ENCODE measurements at places on chromosomes 3 and 15.

DNA sequence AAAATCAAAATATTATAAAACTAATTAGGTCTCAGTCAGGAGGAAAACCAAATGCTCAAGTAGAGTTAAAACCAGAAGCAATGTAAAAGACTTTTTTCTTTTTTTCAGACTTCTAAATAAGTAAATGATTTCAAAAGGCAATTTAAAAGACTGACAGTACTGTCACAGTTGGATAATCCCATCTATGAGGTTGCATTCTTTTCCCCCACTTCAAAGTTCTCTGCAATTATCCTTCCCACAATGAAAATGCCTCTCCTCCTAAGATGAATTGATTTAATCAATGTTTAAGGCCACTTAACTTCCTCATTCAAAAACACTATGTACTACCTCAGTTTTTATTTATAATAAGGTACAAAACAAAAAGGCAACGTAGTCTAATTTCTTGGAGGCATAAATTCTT, 8.1 kb downstream of the MRPL3 start:
- no peak for DNase-seq

DNA sequence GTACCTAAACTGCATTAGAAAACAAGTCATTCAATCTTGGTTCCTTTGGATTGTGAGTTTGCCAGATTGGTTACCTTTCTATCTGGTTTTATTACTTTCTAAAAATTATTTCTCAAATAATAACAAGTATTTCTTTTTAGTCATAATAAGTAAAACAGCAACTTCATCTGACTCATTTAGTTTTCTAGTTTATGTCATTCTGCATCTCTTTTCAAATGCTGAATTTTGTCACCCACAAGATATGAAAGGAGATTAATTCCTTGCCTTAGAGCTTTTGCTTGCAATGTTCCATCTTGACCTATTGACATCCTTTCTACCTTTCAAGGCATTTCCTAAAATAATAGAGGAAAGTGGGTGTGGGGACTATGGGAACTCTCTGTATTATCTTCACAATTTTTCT, 253.6 kb upstream of the PEX5L start:
- DNase-seq = no peak

- no peak for DNase-seq
Observed at GRCh38 chr3:23592961-23593931, 212.5 kb upstream of the UBE2E1 start.

GRCh38 chr15:52790169-52790708, at the start of gene ONECUT1:
TSS of gene ONECUT1 (minus strand) at chr15:52790336. CDS start at chr15:52789884, 452 bp downstream.
- peak; percentile 58 for DNase-seq

- no peak for DNase-seq
Observed at GRCh38 chr3:156620901-156621300, 53.5 kb upstream of the TIPARP start.

- no peak for DNase-seq
Observed at GRCh38 chr3:21345382-21345976, 405.5 kb downstream of the ZNF385D start.

DNA sequence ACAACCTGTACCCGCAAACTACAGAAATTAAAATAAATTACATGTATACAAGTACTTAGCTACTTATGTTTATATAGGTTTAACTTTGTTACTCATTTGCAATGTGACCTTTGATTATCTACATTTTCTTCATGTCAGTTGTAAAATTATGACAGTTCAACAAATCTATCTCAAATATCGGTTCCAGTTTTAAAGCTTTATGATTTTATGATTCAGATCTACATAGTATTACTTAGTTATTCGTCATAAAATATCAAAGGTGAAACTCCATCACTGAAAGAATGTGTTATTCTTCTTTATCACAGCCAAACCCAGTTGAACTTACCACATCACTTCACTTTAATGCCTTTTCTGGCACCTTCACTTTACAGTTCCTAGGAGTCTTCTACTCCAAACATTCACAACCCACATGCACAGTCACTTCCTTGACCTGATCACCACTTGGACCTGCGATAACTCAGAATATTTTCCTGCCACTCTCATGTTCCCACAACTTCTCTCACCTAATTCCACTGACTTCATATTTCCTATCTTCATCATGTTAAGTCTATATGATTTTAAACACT, 47.2 kb downstream of the SLITRK3 start:
- DNase-seq = no peak

GRCh38 chr15:40466426-40467260, 4.1 kb upstream of the CHST14 start:
- no peak for DNase-seq

DNA sequence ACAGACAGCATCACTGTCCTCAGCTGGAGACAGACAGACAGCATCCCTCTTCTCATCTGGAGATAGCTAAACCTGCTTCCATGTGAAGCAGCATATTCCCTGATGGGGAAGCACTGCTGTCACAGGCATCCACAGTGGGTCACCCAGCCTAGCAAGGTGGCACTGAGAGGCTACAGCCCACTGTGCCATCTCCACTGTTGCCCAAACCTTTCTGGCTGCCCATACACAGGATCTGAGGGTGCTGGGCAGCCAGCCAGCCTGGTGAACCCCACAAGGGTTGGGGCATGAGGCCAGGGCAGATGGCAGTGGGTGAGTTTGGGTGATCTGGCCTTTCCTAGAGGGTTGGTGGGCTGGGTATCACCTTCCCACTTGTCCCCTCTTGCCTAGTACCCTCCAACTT, 11.7 kb downstream of the CHST13 start:
- peak; percentile 7 for DNase-seq

GRCh38 chr3:58271901-58272501, 34.0 kb upstream of the RPP14 start:
- DNase-seq = no peak

- DNase-seq = no peak
Observed at GRCh38 chr3:134143828-134144401, 106.7 kb downstream of the RYK start.

DNA sequence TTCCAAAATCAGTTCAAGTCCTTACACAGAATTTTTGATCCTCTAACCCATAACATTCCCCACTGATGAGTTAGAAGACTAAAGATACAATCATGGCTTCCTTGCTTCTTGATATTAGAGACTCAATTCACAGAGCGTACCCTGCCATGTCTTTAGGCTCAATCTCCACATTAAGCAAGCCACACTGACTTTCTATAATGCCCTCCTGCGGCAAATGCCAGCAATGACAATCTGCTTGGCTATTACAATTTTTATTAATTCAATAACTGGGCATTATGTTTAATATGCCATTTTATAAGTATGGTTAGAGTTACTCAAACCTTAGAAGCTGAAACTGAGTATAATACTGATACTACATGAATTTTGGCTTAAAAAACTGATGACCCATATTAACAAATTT, 479.7 kb upstream of the NR2F2 start:
- DNase-seq = no peak

GRCh38 chr3:181017690-181018089, 28.2 kb upstream of the DNAJC19 start:
- DNase-seq = no peak

GRCh38 chr15:85401108-85401774, 20.8 kb downstream of the AKAP13 start:
- DNase-seq = no peak

All from left cardiac atrium (tissue), 4 donors.